ENCODE measurements at places on chromosomes 5 and 9.

DNA sequence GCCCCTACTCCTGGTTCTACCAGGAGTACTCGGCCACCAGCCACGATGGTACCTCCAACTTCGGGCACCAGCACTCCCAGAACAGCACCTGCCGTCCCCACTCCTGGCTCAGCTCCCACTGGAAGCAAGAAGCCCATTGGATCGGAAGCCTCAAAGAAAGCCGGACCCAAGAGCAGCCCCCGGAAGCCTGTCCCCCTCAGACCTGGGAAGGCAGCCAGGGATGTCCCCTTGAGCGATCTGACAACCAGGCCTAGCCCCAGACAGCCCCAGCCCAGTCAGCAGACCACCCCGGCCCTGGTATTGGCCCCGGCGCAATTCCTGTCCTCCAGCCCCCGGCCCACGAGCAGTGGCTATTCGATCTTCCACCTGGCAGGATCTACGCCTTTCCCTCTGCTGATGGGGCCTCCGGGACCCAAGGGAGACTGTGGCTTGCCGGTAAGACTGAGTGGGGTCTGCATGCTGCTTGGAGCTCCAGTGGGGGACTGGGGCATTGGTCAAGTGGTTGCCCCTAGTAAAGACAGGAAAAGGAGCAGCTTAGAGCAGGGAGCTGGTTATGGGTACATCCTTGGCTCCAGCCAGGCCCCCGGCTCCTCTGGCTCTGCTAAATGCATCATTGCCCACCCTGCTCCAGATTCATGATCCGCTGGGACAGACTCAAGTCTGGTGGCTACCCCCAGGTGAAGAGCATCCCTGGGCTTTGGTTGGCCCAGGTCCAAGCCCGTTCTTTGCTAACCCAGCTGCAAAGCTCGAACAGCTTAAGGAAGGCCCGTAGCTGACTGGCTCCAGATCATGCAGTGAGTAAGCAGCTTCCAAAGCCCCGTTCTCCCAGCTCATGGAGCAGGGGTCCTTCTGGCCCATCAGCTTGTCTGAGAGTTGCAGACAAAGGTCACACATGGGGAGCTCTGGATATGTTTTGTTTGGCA, 14.0 kb downstream of the COL27A1 start:
- DNase-seq, result no peak

DNA sequence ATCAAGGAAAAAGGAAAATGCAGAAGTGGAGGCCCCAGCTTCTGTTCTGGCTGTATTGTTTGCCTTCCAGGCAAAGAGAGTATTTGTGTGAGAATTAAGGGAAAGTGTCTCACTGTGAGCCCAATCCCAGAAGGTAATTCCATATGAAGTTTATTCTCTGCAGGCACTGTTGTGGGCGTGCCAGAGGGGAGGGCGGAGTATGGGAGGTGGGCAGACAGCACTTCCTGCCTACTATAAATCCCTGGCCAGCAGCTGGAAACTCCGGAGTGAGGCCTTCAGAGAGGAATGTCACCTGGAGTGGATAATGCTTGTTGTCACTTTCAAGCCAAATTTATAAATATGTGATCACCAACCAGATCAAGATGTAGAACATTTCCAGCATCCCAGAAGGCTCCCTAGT, 209.5 kb downstream of the ARHGAP26 start:
- no peak for DNase-seq

- DNase-seq, result no peak
Observed at GRCh38 chr5:111673891-111674626, 82.9 kb downstream of the NREP start.

DNA sequence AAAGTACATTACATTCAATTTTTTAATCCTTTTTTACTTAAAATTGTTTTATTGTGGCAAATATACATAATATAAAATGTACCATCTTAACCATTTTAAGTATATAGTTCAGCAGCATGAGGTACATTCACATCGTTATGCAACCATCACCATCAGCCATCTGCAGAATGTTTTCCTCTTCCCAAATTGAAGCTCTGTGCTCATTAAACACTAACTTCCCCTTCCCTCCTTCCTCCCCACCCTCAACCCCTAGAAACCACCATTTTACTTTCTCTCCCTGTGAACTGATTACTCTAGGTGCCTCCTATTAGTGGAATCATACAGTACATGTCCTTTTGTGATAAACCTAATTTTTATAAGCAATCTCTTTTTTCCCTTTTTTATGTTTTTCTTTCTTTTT, 15.6 kb downstream of the TEX53 start:
- DNase-seq, result no peak

- DNase-seq, result no peak
Observed at GRCh38 chr5:115458416-115458815, 86.2 kb downstream of the FEM1C start.

GRCh38 chr9:123548741-123549545, 192.9 kb downstream of the CRB2 start:
- peak; percentile 17 for DNase-seq

DNA sequence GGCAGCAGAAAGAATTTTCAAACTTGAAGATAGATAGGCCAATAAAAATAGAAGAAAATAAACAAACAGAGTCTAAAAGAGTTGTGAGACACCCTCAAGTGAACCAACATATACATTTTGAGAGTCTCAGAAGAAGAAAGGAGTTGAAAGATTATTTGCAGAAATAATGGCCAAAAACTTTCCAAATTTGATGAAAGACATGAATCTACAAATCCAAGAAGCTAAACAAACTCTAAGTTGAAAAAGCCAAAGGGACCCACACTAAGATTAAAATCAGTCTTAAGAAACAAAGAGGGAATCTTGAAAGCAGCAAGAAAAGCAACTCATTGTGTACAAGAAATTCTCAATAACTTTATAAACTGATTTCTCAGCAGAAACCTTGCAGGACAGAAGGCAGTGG, 137.0 kb downstream of the SAXO1 start:
- no peak for DNase-seq

DNA sequence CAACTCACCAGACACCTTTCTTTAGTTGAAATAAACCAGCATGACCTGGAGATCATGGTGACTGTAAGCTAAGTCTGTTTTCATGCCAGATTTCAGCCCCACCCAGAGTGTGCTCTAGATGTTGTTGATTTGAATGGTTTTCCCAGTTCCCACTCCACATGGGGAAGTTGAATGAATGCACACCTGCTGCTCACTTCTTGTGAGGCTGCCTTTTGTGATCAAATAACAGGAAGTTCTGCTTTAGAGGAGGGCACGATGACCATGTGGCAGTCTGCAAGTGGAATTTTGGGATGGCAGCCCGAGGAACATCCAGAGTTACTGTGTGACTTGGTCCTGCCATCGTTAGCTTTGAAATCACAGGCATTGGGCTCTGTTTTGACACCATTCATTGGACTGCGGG, 18.7 kb downstream of the SLC46A2 start:
- no peak for DNase-seq

GRCh38 chr5:33824516-33825195, 67.1 kb downstream of the ADAMTS12 start:
- DNase-seq, result no peak

- DNase-seq, result no peak
Observed at GRCh38 chr9:22088053-22088716, 79.1 kb upstream of the CDKN2B start.

DNA sequence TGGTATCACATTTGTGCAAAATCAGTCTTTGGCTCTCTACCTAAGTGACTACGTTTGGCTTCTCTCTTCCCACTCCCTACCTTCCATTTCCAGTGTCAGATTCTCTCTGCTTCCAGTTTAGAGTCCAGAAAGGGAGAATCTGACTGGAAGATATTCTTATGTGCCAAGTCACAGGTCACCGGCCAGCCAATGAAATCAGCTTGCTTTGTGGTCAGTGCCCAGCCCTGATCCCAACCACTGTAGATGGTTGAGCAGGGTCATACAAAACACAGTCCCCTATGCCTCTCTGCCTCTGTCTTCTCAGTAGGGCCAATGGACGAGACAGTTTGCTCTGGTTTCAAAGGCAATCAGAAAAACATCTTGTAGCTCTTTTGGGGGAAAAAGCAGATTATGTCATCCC, 15.6 kb upstream of the EPB41L4B start:
- no peak for DNase-seq

DNA sequence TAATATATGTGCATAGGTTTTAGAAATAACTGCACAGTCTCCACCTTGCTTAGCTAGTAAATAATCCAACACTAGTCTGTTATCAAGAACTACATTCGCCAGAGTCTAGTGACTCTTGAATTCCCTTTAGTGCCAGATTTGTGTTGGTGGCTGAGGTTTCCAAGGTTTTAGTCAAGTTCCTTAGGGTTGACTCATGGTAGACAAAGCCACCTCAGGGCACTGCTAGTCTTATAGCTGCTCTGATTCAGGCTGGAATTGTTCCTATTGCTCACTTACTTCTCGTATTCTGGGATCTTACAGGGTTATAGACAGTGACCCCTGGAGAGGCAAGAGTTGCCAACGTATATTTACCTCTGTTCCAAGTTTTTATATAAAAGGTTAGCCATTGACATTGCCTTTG, 1369.8 kb upstream of the CDH9 start:
- DNase-seq, result no peak

Measured in CD4-positive, alpha-beta T cell treated with Interleukin-4 for 1 hour (primary cell).